Dorsolateral prefrontal cortex (tissue), 122 donors: ENCODE measurements at places on chromosomes 7 and 10. TPM values are rescaled to one million over a fixed set of nuclear protein-coding genes. Genes with fewer than 3 reads are reported as not detected.
A peak's percentile ranks its signal among the peaks of the same experiment; 100 is the strongest.

TACC2 gene
- total RNA-seq: 40.2 TPM

MDFIC gene
- total RNA-seq: 10.6 TPM

DPYSL4 gene
- total RNA-seq: 39.4 TPM

MICU1 gene
- total RNA-seq: 77.6 TPM

JCAD gene
- 45.4 TPM for total RNA-seq

AKR1D1 gene
- total RNA-seq: not detected

PKD2L1 gene
- 7.6 TPM for total RNA-seq

- no peak for DNase-seq
These were observed 34.0 kb downstream of the GPRIN2 start for GRCh38 chr10:46522295-46523118.

GRCh38 chr10:118045837-118046394, 825 bp downstream of the RAB11FIP2 start:
- DNase-seq: peak; percentile 27

DNA sequence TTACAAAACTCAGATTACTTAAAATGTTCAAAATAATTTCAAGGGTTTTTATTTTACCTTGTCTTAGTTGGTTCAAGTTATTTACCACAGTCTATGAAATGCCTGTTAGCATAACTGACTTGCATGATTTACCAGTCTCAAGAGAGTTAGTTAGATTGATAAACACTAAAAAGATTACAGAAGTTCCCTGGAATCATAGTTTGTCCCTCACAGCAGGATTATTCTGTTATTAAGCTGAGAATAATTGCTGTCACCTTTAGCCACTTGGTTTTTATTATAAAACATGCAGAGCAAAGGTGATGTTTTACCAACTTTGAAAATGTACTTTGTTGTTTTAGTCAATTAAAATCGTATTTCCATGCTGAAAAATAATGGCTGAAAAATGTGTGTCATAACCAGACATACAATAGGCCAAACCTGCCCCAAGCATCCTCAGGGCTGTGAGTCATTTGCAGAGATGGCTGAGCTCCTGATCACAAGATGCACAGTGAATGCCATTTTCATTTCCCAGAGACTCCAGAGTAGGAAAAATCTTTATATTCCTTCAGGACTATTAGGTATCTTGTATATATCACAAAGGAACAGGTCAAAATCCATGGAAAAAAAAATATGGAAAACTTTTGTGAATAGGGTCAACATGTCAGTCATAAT, 87.8 kb upstream of the DKK1 start:
- DNase-seq: no peak

GRCh38 chr7:140883378-140883777, 41.4 kb downstream of the BRAF start:
- DNase-seq: no peak

DNA sequence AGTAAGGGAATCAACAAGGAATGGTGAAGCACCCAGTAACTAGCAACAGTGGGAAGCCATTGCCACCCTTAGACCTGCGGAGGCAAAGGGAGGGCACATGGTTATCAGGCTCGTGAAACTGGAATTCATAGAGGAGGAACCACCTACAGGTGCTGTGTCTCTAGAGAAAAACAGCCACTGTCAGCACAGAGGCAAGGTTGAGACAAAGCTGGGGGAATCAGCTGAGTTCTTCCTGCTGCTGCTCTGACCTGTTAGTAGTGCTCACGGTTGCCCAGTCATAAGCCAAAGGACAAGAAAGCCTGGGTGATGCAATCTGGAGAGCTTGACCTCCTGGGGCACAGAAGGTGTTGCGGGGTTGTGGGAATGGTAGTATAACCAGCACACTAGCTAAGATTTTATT, 110.1 kb downstream of the TPST1 start:
- DNase-seq: no peak

DNA sequence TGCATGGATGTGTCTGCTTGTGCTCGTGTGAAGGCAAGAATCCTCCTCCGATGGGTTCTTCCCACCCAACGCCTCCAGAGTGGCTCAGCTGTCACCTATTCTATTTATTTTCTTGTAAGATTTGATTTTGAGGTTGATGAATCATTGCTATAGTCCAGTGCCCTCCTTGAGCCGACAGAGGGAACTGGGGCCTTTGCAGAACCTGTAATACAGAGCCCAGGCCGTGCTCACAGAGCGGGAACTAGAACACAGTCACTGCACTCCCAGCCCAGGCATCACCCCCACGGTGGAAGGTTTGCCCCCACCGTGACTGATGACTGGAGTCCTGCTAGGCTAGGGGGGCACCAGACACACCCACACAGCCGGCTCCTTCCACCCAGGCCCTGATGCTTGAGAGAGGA, 2.0 kb downstream of the RARRES2 start:
- no peak for DNase-seq

DNA sequence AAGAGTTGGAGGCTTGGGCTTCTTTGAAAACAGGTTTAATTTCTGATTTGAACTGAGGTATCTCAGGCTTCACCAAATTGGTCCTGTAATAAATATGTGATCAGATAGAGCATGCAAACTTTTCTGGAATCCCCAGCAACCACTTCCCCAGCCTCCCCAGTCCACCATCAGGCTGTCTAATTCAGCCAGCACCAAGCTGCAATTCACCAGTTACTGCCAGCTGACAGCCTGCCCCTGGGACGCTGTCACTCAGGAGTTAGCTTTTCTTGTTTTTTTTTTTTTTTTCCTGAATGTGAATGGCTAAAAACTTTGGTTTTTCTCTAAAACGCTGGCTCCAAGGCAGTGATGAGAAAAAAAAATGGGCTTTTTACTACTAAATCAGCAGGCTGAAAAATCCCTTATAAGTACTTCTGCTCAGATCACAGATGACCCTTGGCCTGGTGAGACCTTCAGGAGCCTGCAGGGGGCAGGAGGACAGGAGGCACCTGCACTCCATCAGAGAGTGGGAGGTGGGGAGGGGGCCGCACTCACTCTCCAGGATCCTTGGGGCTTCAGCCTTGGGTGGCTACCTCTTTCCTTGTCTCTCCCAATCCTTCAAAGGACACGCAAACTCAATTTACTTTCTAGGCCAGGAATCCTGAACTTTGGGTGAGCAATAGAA, 349.4 kb downstream of the GATA3 start:
- no peak for DNase-seq

DNA sequence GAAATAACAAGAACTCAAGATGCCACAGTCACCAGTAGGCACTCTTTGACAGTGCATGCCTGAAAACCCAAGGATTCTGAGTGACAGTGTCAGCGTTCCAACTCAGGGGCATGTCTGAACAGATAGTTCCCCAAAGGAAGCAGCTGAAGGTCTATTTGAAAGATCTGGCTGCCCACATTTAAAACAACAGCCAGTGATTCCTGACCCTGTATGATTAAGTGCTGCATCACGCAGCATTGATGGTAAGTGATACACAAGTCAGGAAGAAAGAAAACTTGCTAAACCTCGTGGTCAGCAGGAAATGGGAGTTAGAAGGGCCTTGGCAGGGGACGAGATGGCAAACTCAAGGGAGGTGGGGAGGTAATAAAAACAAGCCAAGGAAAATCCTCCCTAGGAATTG, 1013.1 kb downstream of the TYW1 start:
- DNase-seq: no peak

- DNase-seq: no peak
These were observed at the start of gene GPR141 for GRCh38 chr7:37683246-37684120. TSS of gene GPR141 (plus strand) at chr7:37683766. CDS start at chr7:37740394, 56,628 bp downstream.

DNA sequence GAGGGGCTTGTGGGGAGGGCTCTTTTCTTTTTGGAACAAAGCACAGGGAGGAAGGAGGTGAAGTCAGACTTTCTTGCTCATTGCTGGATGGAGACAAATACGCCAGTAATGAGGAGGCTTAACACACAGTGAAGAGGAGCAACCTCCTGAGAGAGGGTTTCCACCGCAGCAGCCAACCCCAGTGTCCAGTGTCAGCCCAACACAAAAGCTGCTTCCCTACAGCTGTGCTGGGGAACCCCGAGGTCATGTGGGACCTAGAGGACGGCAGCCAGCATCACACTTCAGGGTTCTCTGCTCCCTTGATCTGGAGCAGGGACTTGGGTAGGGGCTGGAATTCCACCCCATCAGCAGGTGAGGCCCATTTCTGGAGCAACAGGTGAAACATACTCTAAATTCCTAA, 7.7 kb downstream of the BLNK start:
- no peak for DNase-seq

GRCh38 chr10:96840841-96841518, 8.9 kb downstream of the LCOR start:
- DNase-seq: no peak

- DNase-seq: no peak
These were observed 20.0 kb downstream of the KCNK18 start for GRCh38 chr10:117217196-117217761.

DNA sequence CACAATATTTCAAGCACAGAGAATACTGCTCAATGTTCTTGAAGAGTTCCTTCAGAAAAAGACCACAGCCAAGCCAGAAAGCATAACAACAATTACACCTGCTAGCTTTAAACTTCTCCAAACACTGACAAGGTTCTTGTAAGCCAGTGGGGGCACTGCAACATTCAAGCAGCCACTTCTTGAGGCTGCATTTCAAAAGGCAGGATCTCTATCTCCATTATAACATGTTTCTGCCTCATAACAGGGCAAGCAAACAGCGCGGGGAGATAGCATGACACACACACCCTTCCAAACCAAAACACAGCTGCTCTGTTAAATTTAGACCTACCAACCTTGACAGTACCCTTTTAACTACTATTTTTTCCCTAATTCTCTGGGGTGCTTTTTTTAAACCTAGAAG, 30.8 kb downstream of the CHCHD3 start:
- no peak for DNase-seq

DNA sequence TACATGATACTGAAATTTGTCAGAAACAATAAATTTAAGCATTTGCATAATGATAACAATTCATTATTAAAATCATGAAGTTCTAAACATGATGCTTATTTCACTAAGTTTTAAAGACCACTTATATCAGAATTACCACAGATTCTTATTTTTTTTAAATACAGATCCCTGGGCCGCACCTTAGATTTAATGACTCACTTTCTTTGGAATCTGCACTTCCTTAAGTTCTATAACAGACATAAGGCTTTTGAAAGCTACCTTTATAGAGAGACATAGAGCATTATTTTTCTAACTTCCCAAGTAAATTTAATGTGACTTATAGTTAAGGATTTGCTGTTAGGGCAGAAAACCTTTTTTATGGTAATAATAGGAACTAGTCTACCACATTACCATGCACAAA, 214.9 kb downstream of the IPMK start:
- DNase-seq: no peak

DNA sequence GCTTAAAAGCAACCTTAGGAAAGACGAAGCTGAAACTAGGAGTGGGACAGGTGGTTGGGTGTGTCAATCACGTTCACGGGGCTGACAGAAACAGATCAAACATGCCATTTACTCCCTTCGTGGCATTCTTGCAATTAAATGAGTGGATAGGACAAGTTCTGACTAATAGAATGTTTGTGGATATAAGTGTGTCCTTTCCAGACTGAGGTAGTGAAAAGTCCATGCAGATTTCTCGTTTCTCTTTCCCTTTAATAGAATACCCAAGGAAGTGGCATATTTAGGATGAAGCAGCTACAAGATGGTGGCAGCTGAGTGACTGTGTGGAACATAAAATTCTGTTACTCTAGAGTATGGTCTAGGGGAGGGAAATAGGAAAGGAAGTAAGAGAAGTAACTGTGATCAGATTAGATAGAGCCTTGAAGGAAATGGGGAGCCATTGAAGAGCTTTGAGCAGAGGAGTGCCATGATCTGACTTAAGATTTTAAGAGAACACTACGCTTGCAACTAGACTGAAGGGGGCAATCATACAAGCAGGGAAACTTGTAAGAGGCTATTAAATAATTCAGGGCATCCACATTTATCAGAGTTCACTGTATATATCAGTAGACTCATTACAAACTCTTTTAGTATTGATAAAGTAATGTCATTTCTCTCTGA, 46.3 kb upstream of the HYAL4 start:
- no peak for DNase-seq

GRCh38 chr7:85796956-85797355, 610.1 kb upstream of the SEMA3D start:
- no peak for DNase-seq

DNA sequence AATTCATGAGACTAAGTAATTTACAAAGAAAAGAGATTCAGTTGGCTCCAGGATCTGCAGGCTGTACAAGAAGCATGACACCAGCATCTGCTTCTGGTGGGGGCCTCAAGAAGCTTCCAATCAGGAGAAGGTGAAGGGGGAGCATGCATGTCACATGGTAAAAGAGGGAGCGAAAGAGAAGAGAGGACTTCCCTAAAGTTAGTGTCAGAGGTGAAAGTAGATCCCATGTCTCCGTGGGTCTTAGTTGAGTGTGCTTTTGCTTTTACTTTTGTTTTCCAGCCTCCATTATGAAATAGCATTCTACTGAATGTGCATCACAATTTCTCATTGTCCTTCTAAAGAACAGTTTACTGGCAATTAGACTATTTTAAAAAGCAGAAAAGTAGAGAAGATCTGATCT, 213.6 kb upstream of the FZD1 start:
- no peak for DNase-seq

- DNase-seq: no peak
These were observed 67.3 kb upstream of the KLF6 start for GRCh38 chr10:3852147-3852904.

DNA sequence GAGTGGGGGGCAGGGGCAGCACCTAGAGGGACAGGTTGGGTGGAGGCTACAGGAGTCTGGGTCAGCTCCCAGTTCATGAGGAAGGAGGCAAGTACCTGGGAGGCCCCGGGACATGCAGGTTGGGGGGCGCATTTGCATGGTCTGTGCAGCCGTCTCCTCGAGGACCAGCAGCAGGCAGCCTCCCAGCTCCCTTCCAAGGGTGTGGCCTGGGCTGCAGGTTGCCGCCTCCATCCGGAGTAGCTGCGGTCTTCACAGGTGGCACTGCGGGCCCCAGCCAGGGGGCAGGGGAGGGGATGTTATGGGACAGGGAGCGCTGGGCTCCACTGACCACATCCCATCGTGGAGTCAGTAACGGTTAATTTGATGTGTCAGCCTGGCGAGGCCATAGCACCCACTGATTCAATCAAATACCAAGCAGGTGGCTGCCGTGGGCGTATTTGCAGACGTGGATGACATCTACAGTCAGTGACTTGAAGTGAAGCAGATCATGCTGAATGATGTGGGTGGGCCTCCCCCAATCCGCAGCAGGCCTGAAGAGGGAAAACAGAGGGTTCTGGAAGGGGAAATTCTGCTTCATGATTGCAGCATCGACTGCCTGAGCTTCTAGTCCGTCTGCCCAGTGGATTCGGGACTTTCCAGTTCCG, 81.6 kb downstream of the PRKAG2 start:
- peak; percentile 63 for DNase-seq

GRCh38 chr7:106693677-106694353, 32.9 kb upstream of the CCDC71L start:
- no peak for DNase-seq

DNA sequence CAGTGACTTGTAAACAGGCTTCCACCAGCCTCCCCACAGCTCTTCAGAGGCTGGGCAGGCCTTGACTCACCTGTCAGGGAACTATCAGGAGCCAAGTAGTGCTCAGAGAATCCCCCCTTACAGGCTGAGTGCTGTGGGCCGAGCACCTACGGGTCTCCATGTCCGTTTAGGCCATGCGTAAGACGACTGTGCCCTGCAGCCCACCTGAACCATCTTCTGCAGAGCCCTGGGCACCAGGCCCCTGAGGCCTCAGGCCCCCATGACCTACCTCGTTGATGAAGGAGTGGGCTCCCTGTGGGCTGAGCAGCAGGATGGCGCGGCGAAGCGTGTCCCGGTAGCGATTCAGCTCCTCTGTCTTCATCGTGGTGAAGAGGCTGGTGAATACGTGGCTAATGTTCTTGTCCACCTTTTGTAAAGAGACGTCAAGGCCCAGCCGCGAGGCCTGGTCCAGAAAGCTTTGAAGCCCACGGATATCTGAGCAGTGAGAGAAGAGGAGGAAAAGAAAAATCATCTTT, 228.0 kb downstream of the GRID1 start:
- no peak for DNase-seq
